Immature natural killer cell (primary cell): ENCODE measurements at places on chromosomes 1 and 21.
A peak's percentile ranks its signal among the peaks of the same experiment; 100 is the strongest.

DNA sequence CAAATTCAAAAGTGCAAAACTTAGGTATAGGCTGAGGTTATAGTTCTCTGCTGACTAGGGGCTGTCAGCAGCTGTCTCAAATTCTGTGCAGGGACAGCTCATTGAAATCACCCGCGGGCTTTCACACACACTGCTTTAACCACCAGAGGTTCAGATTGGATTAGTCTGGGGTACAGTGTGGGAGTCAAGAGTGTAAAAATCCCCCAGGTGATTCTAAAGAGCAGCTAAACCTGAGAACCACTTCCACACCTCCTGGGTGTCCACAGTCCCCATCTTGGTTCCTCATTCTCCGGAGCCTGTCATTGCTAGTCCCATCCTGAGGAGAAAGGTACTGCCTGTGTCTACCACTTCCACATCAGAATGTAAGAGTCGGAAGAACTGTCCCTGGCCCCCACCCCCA is 9.9 kb upstream of the TDRD10 start:
- DNase-seq: no peak

GRCh38 chr21:33412832-33413519 is 9.8 kb downstream of the IFNGR2 start:
- DNase-seq: no peak

- DNase-seq: no peak
Observed at GRCh38 chr1:232322162-232322734, 307.7 kb downstream of the SIPA1L2 start.

- DNase-seq: no peak
Observed at GRCh38 chr1:93554883-93555872, 107.3 kb downstream of the FNBP1L start.

DNA sequence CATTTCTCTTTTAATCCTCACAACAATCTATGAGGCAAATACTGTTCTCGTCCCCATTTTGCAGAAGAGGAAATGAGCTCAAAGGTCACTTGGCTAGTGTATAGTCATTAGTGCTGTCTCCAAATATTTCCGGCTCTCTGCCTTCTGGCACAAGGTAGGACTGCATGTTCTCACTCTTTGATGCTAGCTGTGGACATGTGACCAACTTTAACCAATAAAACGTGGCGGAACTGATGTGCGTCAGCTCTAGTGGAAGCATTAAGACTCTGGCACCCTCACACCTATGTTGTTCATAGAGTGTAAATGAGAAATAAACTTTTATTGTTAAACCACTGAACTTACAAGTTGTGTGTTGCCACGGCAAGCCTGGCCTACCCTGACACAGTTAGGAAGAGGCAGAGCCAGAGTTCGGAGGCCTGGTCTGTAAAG is 5.0 kb upstream of the KIF21B start:
- no peak for DNase-seq

- peak; percentile 73 for DNase-seq
Observed at GRCh38 chr21:44892536-44893277, 19.2 kb upstream of the PTTG1IP start.

DNA sequence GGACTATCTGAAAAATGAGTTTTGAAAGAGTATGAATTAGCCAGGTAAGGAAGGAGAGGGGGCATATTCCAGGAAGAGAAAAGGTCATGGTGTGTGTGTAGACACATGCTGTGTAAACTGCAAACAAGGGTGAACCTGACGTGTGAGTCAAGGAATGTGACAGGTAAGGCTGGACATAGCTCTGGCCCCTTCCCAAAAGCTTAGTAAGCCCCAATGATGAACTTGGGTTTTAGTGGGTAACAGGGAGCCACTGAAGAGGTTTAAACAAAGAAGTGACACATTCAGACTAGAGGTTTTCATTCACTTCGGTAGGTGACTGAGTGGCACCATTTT is 36.7 kb downstream of the EGLN1 start:
- no peak for DNase-seq

- no peak for DNase-seq
Observed at GRCh38 chr1:225480825-225481434, 53.1 kb upstream of the LBR start.

DNA sequence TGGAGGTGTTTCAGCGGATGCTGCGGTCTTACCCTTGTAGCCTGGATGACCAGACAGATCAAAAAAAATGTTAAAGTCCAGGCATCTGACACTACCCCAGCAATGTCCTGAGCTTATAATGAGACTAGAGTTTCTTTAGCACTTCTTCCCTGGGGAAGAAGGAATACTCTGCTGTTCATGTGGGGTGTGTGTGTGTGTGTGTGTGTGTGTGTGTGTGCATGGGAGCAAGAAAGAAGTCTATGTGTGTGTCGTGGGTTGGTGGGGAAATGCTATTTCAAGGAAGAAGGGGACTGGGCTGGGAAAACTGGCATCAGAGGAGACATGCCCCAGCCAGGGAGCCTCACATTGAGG is 3.0 kb upstream of the RASSF5 start:
- DNase-seq: no peak

- DNase-seq: no peak
Observed at GRCh38 chr1:151976858-151977257, 16.8 kb downstream of the S100A10 start.

- DNase-seq: no peak
Observed at GRCh38 chr1:70204600-70204999, 779 bp downstream of the LRRC40 start.

DNA sequence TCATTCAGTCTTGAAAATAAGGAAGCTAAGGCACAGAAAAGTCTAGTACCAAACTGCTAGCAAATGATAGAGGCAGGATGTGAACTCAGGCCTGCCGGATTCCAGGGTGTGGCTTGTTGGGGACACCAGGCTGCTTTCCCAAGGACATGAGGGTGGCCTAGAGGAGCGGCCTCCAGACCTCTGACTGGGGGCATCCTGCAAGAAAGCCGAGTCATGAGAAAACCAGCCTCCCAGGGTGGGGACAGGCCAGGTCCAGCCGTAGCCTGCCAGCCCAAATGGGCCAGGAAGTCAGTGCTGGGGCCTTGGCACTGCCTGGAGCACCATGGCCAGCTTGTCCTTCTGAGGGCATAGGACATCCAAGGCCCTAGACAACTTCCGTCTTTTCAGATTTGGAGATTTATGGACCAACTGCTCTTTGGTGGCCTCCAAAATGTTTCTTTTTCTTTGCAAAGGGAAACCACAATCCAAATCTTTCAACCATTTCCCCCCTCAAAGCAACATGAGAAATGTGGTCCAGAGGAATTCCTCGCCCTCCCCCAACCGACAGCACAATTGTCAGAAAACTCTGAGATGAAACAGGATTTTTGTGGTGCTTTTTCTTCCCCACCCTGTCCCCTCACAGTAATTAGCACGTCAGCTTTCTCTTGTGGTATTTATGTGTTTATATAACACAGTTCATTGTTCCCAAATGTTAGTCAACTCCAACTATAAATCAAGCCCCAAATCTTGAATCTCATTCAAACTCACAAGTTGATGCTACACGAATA is 212.3 kb downstream of the KAZN start:
- DNase-seq: no peak

- DNase-seq: no peak
Observed at GRCh38 chr1:41573194-41573593, 88.7 kb upstream of the EDN2 start.

GRCh38 chr1:71780681-71781080 is 501.7 kb downstream of the NEGR1 start:
- no peak for DNase-seq
